Muscle of arm (tissue), 14 donors: ENCODE measurements at places on chromosomes 1 and 21.

DNA sequence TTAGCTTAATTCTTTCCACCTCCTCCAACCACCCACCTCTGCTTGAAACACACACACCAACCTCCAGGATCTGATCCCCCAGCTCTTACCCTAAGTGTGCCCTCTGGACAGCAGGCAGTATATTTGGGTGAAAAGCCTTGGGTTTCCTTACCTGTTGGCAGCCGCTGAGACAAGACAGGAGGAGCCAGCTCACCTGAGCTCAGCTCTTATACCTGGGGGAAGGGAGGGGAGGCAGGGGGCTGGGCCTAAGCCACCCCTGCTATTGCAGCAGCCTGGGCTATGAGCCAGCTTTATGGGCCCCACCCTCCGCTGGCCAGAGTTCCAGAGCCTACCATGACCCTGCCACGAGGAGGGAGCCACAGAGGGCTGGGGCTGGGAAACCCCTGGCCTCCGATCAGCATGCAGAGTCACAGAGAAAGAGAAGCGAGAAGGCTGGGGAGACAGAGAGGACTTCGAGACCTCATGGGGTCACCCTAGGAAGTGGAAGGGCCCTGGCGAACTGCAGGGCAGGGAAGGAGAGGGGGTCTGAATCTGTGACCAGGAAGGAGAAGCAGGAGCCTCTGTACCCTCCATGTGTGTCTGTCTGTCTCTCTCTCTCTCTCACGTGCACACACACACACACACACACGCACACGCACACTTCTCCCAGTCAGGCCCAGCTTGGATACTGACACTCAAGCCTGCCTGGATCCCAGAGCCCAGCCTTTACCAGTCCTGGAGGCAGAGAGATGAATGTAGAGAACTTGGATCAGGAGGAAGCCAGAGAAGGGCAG lies at the start of gene S100A14:
Gene S100A14 (minus strand): TSS at position 182 of the 773 bp plus-strand sequence. CDS start 467 bp downstream, outside the sequence.
- DNase-seq = no peak

- no peak for DNase-seq
Observed at GRCh38 chr1:116356067-116356466, 17.0 kb upstream of the ATP1A1 start.

DNA sequence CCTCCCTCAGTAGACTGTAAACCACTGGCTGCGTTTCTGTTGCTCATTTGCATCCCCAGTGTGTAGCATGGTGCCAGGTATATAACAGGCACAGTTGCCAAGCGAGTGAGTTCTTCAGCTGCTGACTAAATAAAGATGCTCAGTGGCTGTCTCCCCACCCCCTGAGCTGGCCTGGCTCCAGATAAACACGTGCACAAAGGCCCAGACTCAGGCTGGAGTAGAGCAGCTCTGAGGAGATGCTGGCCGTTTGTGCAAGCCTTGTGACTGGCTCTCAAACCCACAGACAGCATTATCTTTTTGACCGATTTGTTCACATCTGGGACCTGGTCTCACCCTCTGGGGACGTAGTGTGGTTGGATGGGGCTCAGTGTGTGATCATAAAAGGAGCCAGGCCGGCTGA lies 7.1 kb downstream of the CHRNB2 start:
- DNase-seq = no peak

DNA sequence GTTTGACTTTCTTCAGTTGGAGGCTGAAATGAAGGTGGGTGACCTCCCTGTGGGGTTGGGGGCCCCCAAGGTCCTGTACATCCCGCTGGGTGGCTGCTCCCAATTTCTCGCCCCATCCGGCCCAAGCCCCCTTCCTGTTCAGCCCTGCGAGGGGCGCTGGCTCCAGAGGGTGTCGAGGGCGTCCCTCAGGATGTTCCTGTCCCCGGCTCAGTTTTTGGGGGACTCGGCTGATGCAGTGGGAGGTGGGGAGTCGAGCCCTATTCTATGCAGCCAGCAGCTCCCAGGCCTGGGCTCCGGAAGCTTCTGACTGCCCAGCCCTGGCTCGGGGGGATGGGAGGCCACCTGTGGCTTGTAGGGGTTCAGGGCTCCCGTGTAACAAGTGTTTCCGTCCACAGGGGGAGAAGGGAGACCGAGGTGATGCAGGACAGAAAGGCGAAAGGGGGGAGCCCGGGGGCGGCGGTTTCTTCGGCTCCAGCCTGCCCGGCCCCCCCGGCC lies 38.2 kb downstream of the SLC19A1 start:
- DNase-seq = no peak

- no peak for DNase-seq
Observed at GRCh38 chr1:165539306-165539705, 4.5 kb upstream of the LRRC52 start.

- DNase-seq = no peak
Observed at GRCh38 chr1:46961066-46961758, 19.9 kb upstream of the CYP4A11 start.

GRCh38 chr1:194477908-194478307 lies 1291.5 kb upstream of the B3GALT2 start:
- no peak for DNase-seq

GRCh38 chr21:45574691-45575090 lies 32.5 kb upstream of the SLC19A1 start:
- DNase-seq = no peak

DNA sequence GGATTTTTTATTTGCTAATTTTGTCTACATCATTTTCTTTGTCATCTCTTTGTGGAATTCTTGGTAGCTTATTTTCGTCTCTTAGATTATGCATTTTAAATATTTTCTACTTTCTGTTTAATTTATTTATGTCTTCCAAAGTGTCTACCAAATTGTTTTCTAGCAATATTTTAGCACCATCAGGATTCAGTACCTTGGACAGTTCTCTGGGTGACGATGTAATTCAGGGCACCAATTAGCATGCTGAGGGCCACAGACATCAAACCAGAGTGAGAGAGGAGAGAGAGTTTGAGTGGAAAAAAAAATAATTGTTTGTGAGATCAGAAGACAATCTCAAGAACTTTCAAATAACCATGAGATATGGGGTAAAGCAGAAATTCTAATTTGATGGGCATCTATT lies 169.8 kb upstream of the CXADR start:
- DNase-seq = peak; percentile 2

DNA sequence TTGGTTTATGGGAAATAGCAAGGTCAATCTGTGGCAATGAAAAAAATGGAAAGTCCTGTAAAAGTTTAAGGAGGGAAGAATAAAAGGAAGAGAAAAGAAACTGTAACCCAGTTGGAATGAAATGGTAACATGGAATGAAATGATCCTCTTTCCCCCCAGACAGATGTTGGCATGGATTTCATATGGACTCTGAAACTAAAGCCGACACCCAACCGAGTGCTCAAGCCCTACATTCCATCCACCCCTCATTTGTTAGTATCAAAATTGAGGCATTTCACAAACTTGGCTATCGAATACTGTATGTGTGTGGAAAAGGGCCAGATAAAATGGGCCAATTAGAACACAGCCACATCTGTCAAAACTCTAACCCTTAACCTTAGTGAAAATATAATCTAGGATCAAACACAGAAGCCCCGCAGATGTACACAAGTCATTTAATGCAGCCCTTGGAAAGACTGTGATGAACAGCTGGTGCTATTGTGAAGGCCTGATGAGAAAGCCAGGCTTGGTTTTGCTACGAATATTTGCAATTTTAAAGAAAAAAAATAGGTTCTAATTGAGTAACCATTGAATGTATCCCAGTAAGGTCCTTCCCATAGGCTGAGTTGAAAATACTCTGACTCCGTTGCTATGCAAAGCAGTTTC lies 72.6 kb upstream of the RGL1 start:
- DNase-seq = peak; percentile 65

DNA sequence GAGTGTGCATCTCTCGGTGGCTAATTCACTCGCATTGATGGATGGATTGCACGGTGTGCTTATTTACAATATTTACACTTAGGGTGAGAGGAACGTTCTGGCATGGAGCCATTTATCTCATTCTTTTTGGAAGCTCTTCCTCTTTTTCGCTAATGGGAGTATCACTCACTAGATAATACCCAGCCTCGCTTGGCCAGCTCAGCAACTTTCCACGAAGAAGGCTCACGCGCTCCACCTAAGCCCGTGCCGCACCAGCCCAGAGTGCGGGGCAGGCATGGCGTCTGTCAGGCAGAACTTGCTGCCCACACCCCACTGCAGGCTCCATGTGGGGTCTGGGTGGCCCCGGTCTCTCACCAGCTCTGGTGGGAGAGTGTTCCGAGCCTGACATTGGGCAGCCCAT lies 484.9 kb downstream of the NPHP4 start:
- DNase-seq = no peak

DNA sequence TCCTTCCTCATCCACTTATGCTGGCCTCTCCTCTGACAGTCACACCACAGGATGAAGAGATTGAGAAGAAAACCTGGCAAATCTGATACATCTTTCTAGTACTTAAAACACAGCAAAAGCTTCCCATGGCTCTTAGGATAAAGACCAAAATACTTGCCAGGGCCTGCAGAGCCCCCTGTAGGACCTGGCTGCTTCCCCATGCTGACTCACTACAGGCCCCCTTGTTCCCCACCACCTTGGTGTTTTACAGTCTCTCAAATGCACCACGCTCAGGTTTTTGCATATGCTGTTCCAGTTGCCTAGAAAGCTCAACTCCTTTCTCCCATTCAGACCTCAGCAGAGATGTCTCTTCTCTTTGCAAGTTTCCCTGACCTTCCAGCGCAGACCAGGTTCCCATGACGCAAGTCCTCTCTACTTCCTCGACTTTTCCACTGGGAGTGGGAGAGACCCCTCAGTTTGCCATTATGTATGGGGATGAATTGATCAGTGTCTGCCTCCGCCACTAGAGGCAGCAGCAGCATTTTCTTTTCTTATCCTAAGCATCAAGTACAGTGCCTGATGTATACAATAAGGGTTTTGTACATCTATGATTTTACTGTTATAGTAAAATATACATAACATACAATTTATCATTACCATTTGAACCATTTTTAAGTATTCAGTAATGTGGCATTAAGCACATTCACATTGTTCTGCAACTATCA lies 113.8 kb upstream of the C8B start:
- DNase-seq = no peak

GRCh38 chr1:209733409-209734192 lies 22.3 kb upstream of the TRAF3IP3 start:
- no peak for DNase-seq

- DNase-seq = peak; percentile 47
Observed at GRCh38 chr1:67791686-67792085, 41.6 kb downstream of the GNG12 start.

GRCh38 chr1:225388372-225388771 lies 39.5 kb downstream of the LBR start:
- DNase-seq = peak; percentile 15

DNA sequence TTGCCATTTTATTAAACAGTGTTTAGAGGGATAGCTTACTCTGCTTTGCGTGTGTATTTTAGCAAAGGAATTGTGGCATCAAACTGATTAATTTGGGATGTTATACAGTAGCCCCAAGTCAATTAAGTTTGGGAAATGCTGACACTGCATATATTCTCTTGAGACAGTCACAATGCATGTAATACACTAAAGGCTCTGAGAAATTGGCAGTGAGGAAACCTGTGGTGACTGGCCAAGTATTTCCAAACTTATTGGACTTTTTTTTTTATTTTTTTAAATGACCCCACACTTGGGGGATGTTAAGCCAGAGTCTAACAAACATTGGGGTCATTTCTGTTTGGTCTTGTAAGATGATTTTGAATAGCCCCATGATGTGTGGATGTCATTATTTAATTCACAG lies 67.3 kb upstream of the RAVER2 start:
- no peak for DNase-seq

DNA sequence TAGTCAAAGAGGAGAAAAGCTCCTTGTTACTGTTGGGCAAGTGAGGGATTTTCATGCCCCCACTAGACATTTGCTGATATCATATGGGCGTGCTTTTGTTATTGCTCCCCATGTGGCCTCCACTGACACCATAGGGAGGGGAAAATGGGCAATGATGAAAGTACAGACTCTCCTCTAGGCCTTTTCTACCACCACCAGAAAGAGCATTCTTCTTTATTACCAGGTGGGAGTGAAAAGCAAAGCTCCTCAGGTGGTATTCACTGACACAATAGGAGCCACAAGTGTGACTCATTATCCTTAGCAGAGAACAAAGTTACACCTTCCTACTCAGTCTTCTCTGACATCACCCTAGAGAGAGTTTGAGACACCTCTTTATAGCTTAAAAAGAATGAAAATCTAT lies 667.1 kb downstream of the LTN1 start:
- DNase-seq = no peak

DNA sequence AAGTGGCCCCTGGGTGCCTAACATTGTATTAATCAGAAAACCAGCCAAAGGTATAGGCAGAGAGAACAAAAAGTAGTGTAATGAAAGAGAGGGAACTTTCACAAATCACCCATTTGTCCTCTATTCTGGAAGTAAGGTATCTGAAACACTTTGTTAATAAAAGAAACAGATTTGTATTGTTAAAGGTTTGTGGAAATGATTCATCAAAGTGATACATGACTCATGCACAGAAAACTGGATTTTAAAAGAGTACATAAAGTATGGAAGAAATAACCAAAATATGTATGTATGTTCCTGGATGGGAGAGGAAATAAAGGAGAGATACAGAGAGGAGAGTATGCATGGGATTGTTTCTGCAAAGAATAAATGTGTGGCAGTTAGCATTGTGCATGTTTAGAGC lies 126.8 kb downstream of the RGS21 start:
- no peak for DNase-seq

DNA sequence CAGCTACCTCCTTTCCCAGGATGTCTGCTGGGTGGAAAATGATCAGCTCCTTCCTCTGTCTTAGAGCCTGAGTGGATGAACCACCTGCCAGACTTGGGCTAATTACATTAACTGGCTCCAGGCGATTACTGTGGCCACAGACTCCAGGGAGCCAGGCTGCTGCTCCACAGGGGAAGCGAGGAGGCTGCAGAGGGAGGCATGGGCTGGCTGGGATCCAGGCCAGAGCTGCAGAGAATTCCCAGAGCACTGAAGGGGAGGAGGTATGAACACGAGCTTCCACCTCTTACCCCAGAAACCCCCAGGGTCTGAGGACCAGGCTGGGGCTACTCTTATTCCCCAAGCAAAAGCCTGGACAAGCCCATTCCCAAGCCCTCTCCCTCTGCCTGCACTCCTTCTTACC lies 136.0 kb upstream of the KLHDC7A start:
- DNase-seq = no peak

- peak; percentile 72 for DNase-seq
Observed at GRCh38 chr1:31665234-31665878, 20.7 kb upstream of the PEF1 start.

DNA sequence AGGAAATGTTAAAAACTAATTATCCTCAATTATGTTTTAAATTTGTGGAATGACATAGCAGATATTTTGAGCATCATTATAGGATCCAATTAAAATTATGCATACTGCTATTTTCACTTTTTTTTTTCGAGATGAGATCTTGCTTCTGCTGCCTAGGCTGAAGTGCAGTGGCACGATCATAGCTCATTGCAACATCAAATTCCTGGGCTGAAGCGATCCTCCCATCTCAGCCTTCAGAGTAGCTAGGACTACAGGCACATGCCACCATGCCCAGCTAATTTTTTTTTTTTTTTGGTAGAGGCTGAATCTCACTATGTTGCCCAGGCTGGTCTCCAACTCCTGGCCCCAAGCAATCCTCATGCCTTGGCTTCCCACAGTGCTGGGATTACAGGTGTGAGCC lies 11.3 kb upstream of the SLC1A7 start:
- DNase-seq = no peak

- no peak for DNase-seq
Observed at GRCh38 chr1:110034040-110034450, 379 bp upstream of the STRIP1 start.
